ENCODE measurements at places on chromosomes 4 and X.

DNA sequence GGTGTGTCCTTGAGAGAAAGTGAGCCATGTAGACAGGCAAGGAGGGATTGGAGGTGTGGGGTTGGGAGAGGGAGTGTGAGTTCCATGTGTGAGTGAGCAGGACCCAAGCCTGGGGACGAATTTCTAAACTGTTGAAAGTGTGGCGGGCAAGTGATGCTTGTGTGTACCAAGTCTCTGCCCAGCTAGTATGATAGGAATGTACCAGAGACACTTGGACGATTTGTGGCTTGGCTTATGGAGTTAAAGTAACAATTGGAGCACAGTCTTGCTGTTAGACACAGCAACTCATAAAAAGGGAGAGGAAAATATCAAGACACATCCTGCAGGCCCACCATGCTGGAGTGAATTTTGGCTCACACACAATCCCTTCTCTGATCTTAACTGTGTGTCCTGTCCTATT, 8.5 kb downstream of the PTTG2 start:
- H3K27ac ChIP-seq, result no peak overlapping the region
- no peak for DNase-seq
- no peaks in the 10 kb centered on the region for H3K36me3 ChIP-seq
- peaks cover 10% of the 10 kb centered on the region for H3K4me1 ChIP-seq

DNA sequence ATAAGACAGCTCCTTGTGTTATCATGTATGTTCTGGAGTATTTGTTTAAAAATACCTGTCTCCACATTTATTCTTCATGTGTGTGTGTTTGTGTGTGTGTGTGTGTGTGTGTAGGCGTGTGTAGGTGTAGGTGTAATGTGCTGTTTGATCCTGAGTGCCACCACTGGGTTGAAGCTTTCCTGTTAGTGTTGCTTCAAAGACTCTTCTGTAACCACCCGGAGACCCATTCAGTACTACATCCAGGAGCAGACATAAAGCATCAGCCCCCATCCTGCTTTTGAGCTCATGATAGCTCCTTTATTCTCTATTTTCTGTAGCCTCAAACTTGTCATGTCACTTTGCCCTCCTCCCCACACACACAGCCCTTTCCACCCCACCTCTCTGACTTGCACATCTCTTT, 3.0 kb upstream of the ZDHHC9 start:
- DNase-seq, result no peak
- no peak overlapping the region for H3K4me3 ChIP-seq
- H3K27me3 ChIP-seq, result no peaks in the 10 kb centered on the region
- H3K36me3 ChIP-seq, result no peaks in the 10 kb centered on the region

DNA sequence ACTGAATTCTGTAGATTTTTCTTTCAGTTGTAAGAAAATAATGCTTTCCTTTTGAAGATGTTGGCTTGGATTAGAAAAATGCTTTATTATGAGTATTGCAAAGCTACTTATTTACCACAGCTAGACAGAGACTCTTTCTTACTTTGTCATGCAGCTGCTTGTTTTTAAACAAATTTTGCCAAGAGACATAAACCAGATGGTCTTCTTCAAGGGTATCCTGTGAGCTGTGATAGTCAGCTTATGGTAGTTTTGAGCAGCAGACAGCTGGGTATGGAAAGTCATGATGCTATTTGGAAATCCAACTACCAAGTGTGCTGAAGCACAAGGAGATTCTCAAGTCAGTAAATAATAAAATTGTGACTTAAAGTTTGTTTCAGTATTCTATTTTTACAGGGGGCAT, 941.5 kb downstream of the DMD start:
- no peak overlapping the region for H3K27ac ChIP-seq
- peaks cover 5% of the 10 kb centered on the region for H3K27me3 ChIP-seq
- H3K4me3 ChIP-seq, result no peak overlapping the region
- H3K4me1 ChIP-seq, result no peaks in the 10 kb centered on the region
- no peak for DNase-seq

DNA sequence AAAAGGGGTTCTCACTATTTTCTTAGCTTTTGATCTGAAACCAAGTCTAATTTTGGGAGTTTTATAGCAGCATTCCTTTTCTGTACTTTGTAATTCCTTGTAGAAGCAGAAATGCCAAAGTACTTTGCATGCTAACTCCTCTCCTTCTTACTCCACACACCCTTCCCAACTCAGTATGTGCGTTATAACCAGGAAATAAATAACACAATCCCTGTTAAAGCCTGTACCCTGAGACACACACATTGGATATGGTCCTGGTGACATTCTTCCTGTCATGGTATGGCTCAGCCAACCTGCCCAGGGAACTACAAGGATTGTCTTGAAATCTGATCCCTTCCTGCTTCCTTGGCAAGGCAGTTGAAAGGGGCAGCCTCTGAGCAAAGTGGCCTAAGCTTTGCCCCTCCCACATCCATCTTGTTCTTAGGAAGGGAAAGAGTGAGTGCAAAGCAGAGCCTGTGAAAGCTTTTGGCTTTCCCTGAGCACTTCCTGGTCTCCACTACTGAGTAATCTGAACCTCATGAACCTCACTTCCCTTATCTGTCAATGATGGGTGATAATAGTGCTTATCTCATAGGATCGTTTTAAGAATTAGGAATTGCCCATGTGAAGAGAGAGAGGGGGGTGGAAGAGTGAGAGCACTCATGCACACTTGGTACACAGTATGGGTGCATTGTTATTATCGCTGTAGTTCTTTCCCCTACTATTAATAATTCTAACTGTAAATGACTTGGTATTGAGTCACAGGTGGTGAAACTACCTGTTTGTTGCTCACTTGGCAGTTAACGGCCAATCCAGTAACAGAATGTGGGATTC, 109.3 kb downstream of the AFF2 start:
- H3K27me3 ChIP-seq, result no peaks in the 10 kb centered on the region
- DNase-seq, result no peak
- H3K4me3 ChIP-seq, result no peak overlapping the region
- no peaks in the 10 kb centered on the region for H3K36me3 ChIP-seq
- H3K4me1 ChIP-seq, result no peaks in the 10 kb centered on the region

DNA sequence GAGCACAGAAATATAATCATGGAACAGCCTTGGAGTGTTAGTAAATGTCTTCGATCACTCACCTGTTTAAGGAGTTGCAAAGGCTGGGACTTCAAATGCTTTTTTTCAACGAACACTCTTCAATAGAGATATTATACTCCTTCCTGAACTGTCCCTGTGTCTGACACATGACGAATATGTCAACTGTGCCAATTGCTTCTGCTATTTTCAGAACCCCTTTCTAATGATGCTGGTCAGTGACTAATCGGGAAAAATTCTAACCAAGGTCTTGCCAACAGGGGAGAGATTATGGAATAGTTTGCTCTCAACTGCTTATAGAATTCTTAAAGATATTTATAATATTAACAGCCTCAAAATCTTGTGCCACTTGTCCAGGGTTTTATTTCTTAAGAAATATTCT, 8.5 kb upstream of the KLHL34 start:
- no peak for DNase-seq
- H3K4me1 ChIP-seq, result no peaks in the 10 kb centered on the region
- H3K36me3 ChIP-seq, result no peaks in the 10 kb centered on the region
- no peak overlapping the region for H3K27ac ChIP-seq
- H3K4me3 ChIP-seq, result no peak overlapping the region

- H3K36me3 ChIP-seq, result no peaks in the 10 kb centered on the region
- H3K4me3 ChIP-seq, result no peak overlapping the region
- H3K27me3 ChIP-seq, result peaks cover 2% of the 10 kb centered on the region
- no peak overlapping the region for H3K27ac ChIP-seq
These were observed 48.2 kb upstream of the H2AZ1 start for GRCh38 chr4:99998062-99998867.
